Myocyte (in vitro differentiated cells): ENCODE measurements at places on chromosomes 7 and 10. TPM values are rescaled to one million over a fixed set of nuclear protein-coding genes. Genes with fewer than 3 reads are reported as not detected.

DNA sequence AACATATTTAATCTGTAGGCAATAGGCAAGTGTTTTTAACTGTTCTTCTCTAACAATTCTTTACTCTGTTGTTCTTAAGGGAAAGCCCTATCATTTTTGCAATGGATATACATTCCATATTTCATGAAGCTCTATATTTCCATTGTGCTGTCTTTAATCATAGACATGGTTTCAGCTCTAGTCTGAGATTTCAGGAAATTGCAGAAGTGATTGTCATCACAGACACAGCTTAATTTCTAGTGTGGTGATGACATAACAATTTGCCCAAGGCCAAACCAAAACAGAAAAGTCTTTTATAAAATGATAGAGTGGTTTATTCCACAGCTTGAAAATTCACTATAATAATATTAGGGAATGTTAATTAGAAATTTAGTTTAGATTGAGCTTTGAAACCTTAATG, 494.1 kb upstream of the SEMA3A start:
- no peak for DNase-seq

DNA sequence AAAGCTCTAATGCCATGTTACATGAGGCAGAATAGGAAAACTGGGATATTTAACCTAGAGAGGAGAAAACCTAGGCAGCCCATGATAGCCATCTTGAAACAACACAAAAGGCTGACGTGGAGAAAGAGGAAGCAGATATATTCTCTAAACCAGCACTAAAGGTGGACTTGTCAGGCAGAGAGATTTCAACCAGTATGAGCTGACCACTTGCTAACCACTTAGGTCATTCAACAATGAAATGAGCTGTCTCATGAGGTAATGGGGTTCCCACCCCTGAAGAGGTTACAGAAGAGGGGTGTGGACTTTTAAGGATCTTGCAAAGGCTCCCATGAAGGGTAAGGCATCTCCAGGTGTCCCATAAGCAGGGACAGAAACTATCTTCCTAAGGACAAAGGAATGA, 26.8 kb upstream of the EGR2 start:
- DNase-seq: no peak

DNA sequence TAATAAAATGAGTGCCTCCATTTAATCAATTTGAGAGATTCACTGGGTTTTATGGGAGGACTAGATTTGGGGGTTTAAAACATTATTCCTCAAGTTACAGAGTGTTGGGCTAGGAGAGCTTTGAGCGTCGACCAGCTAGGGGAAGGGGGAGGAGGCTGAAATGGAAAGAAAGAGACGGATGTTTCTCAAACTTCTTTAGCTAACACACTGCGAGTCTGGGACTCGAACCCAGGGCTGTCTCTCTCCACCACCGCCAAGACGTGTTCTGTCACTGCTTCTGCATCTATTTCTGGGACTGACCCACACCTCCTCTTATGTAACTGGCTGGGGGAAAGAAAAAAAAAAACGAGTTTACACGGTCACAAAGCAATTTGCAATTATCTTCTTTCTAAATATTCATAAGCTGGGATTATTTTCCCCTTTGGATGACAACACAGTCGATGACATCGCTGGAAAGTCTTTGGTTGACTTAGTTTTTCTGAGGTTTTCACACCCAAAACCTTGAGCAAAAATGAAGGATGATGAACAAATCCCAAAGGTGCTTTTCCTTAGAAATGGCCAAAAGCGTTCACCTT, 27.2 kb downstream of the CHST15 start:
- no peak for DNase-seq

DNA sequence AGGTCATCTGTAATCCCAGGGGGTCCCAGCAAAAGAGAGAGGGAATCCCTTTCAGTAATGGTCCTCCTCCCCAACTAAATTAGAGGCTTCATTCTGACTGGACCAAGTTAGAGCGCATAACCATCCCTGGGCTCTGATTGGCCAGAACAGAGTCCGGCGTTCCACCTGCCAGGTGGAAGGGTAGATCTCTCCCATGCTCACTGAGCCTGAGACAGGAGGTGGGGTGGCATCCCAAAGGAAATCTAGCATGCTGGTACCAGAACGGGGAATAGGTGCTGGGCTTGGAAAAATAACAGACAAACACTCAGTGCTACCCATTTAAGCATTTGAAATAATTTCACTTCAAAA, 21.0 kb upstream of the TSPAN33 start:
- no peak for DNase-seq

- no peak for DNase-seq
Observed at GRCh38 chr7:45482451-45482850, 91.7 kb upstream of the ADCY1 start.

DNA sequence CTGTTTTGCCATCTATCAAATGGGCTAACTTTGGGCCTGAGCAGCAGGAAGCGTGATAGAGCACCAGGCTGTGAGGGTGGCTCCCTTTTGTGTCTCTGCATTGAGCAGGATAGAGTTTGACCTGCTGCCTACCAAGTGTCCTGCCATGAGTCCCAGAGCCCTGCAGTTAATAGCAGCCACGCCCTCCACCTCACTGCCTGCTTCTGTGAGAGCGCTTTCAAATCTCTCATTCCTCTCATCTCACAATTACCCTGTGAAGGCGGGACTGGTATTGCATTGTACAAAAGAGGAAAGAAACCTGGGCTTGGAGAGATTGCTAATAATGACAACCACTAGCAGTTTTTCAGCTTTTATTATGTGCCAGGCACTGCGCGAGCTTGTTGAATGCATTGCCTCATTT, 39.9 kb downstream of the UNC5B start:
- no peak for DNase-seq

DNA sequence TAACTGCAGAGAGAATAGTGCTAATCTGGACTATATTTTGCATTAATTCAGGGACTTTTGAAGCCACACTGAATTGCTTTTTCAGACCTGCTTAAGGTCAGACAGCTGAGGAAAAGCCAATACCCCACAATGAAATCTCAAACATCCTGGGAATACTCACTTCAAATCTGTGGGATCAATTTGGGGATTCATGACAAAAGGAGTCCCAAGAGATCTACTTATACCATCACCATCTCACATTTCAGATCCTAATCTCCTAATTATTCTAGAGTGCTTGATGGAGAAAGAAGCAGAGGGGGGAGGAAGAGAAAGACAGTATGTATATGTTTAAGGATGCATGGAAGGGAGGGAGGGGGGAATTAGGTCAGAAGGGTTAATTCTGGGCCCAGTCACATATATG, 202.2 kb downstream of the CACNA2D1 start:
- no peak for DNase-seq

GRCh38 chr7:31890198-31890597, 180.0 kb downstream of the PDE1C start:
- no peak for DNase-seq

- no peak for DNase-seq
Observed at GRCh38 chr7:41035794-41036193, 667.1 kb downstream of the INHBA start.

- DNase-seq: no peak
Observed at GRCh38 chr10:63646491-63646890, 125.3 kb downstream of the REEP3 start.

- DNase-seq: no peak
Observed at GRCh38 chr7:143454091-143454680, 10.9 kb downstream of the TAS2R60 start.

OR2A42 gene
- total RNA-seq: not detected in 2 replicates

BMPER gene
- 1.3 and 3.1 TPM in 2 replicates for total RNA-seq

FGFBP3 gene
- 0.19 and 0.42 TPM in 2 replicates for total RNA-seq

GFRA1 gene
- total RNA-seq: 11.1 and 12.9 TPM in 2 replicates

CFAP70 gene
- total RNA-seq: 1.0 and 1.8 TPM in 2 replicates

CRTAC1 gene
- not detected in 2 replicates for total RNA-seq

HTR7 gene
- 4.2 and 18.2 TPM in 2 replicates for total RNA-seq

C7orf57 gene
- total RNA-seq: 0.83 and 1.1 TPM in 2 replicates

FAM25A gene
- total RNA-seq: not detected in 2 replicates
